T follicular helper cell (primary cell): ENCODE measurements at places on chromosomes 7 and 10.

- no peak for DNase-seq
Observed at GRCh38 chr7:35533902-35534301, 161.0 kb downstream of the HERPUD2 start.

- no peak for DNase-seq
Observed at GRCh38 chr10:119652361-119652730, 1.2 kb downstream of the BAG3 start.

GRCh38 chr10:11975795-11976194 lies 66.8 kb downstream of the UPF2 start:
- DNase-seq = no peak

DNA sequence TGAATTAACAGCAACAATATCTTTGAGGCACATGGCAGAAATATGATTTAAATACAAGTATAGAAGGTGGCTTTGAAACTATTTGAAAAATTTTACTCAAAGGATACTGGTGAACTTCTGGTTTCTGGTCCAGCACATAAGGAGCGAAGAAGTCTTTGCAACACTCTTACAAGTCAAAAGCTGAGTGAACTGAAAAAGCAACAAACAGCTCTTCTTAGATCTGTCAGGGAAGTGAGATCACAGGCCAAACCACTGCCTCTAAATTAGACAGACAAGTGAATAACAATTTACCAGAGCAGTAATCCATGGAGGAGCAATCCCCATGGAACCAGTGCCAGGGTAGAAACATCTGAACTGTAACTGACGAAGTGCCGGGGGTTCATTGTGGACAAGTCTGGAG lies 9.6 kb upstream of the VWC2 start:
- no peak for DNase-seq

DNA sequence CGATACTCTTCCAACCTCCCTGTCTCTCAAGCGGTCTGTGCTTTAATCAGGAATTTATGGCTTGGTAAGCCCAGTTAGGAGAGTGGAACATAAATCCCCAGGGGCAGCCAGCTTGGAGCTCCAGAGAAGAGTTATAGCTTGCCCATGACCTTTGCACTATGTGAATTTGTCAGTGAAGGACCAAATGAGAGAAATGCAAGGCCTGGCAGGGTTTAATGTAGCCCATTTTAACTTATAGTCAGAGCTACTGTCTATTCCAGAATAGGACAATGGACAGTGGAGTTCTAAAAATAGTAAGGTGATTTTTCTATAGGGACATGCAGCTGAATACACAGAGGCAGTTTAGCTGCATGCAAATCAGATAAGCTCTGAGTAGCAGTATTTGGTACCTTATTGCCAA lies 142.6 kb upstream of the CAV2 start:
- DNase-seq = no peak

DNA sequence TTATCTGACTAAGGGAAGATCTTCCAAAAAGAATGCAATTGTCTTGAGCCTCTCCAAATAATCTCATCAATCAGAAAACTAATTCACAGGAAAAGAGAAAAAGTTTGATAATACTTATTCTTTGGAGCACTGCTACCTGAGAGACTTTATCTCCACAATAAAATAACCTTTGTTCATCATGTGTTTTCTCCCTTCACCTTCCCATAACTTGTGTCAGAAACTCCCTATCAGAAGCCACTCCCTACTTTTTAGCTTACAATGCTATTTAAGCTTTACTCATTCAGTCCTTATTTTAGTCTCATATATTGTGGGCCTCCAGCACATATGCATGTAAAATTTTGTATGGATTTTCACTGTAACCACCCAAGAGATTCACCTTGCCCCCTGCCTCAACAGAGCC lies 998 bp downstream of the CYP3A43 start:
- no peak for DNase-seq

- DNase-seq = no peak
Observed at GRCh38 chr7:17104419-17104818, 194.0 kb upstream of the AHR start.

GRCh38 chr7:2019461-2019710 lies 213.4 kb downstream of the MAD1L1 start:
- DNase-seq = no peak

GRCh38 chr10:51502124-51502523 lies 197.3 kb downstream of the CSTF2T start:
- DNase-seq = no peak

- no peak for DNase-seq
Observed at GRCh38 chr10:118668228-118668952, 72.9 kb upstream of the PRLHR start.

- no peak for DNase-seq
Observed at GRCh38 chr7:12939694-12940093, 252.3 kb downstream of the ARL4A start.

DNA sequence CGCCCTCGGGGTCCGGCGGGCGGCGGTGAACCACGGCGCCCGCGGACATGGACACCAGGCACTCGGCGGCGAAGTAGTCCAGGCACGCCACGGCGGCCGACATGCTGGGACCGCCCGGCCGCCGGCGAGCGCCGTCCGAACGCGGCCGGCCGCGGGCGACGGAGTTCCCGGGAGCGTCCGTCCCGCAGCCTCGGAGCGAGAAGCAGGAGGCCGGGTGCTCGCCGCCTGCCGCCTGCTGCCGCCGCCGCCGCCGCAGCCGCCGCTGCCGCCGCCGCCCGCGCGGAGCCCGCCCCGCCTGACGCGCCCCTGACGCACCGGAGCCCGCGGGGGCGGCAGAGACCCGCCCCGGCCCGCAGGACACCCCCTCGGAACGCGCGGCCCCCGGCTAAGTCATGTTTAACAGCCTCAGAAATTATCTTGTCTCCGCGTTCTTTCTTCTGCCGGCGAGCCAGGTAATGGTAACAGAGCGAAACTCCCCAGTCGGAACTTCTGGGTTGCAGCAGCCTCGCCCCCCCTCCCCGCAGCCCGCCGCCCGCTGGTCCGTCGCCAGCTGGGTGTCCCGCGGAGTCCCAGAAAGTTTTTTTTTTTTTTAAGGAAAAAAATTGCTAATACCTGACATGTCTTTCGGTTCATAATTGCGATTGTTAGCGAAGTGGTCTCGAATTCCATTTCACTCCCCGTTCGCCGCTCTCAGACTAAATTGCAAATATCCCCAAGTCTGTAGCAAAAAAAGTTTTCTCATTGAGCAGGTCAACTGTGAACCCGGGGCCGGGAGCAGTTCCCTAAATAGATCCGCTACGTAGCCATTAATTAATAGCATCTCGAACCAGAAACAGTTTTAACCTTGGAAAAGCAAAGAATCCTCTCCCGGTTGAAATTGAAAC lies at the start of gene KLF14:
Gene KLF14, minus strand, starts transcription at position 277 of the 884 bp plus-strand sequence. Its CDS starts 174 bp downstream, at position 103.
- no peak for DNase-seq
